ENCODE measurements at places on chromosomes 16 and 17.

DNA sequence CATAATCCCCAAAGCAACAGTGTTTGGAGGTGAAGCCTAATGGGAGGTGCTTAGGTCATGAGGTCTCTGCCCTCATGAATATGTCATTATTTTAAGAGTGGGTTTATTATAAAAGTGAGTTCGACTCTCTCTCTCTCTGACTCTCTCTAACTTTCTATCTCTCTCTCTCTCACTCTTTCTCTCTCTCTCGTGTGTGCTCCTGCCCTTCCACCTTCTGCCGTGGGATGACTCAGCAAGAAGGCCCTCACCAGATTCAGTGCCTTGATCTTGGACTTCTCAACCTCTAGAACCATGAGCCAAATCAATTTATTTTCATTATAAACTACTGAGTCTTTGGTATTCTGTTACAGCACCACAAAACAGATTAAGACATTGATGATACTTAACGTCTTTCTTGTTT, 53.7 kb upstream of the TANC2 start:
- DNase-seq = no peak

DNA sequence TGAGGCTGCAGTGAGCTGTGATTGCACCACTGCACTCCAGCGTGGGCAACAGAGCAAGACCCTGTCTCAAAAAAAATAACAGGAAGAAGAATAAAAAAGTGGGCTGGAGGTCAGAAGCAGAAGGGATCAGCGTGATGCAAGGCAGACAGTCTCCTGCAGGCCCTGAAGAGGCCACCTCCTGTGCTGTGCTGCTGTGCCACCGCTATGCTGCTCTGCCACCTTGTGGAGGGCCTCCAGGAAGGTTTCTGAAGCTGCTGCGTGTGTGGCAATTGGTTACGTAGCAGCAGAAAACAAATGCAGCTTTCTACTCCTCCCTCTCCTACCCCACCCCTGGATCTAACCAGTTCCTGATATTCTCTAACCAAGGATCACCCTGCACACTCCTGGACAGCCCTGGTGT, 815.5 kb downstream of the KCNJ18 start:
- no peak for DNase-seq

DNA sequence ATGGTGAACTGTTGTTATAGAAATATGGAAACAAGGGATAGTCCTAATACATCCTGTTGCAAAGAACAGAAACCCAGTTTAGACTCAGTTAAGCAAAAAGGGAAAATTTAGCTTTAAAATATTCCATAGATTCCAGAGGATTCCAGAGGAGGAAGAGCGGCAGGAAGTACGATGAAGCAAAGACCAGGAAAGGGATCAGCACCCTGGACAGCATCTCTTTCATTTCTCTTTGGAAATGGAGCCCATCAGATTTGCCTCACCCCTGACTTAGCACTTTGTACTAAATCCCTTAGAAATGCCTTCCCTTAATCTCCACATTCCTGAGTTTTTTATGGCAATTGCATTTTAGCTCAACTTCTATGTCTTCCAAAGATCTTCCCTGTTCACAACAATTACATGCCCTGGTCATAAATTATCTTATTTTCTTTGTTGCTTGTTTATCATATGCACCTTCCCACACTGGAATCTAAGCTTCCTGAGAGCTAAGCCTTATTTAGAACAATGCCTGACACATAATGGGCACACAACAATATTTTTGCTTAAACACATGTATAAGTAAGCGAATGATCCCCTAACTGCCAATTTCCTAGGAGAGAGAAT, 150.0 kb upstream of the RBFOX1 start:
- DNase-seq = no peak

DNA sequence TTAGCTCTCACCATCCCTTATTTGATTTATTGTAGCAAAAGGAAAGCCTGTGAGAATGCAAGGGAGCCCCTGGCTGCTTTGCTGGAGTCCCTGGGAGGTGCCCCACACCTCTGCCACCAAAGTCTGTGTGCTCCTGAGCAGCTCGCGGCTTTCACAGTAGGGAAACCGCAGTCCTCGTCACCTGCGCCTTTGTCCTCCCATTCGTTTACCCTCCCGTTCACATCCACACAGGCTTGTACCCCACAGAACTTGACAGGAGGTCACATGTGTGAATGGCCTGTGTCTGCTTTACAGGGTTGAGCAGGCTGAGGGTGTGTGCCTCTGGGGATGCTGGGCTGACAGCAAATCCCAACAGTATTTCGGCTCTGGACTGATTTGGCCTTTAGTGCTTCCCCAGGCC, 152.5 kb downstream of the LGALS9B start:
- no peak for DNase-seq

GRCh38 chr16:28900601-28901000, 22.3 kb downstream of the ATP2A1 start:
- no peak for DNase-seq

DNA sequence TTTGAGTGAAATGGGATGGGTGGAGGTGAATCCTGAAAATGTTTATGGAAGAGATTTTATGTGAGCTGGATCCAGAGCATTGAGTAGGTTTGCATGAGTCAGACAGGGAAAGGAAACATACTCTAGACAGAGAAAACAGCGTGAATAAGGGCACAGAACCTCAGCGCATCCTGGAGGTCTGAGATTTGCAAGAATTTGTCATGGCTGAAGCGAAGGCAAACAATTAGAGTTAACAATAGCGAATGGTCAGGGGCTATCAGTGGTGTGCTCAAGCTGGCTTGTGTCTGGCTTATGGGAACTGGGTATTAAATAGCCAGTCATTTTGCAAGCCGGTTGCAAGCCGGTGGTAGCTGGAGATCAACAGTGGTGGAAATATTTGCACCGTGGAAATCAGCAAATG, 36.4 kb downstream of the MAP2K6 start:
- no peak for DNase-seq

- no peak for DNase-seq
Observed at GRCh38 chr17:2542456-2542855, 30.8 kb upstream of the METTL16 start.

- no peak for DNase-seq
Observed at GRCh38 chr16:75138636-75139035, 9.7 kb upstream of the ZFP1 start.

DNA sequence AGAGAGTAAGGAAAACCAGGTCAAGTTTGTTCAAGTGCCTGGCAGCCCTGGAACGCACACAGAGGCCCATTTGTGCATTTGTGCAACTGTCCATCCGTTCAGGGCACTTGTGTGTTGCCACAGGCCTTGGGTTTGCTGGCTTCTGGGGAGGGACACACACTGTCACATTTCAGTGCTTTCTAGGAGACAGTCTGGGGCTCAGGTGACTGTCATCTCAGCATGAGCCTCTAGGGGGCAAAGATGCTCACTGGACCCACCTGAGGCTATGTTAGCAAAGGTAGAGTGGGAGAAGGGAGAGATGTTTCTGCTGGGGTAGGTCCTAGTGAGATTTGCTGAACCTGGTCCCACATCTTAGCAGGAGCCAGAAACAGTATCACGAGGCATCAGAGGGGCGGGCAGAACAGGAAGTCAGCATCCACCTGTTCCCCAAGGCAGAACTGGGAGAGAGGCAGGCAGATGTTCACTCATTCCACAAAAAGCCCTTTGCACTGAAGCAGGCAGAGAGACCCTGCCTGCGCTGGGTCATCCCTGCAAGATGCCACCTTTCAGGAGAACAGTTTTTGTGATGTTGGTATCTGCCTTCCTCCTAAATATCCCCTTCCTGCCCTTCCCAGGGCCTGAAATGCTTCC, 48.5 kb downstream of the RAI1 start:
- DNase-seq = no peak

- no peak for DNase-seq
Observed at GRCh38 chr16:10266809-10267208, 84.6 kb upstream of the GRIN2A start.
